Esophagus squamous epithelium (tissue), 5 donors: ENCODE measurements at places on chromosomes 1 and 21.
A peak's percentile ranks its signal among the peaks of the same experiment; 100 is the strongest.

GRCh38 chr1:248688527-248689298, 13.9 kb downstream of the OR14I1 start:
- H3K4me1 ChIP-seq: no peaks in the 10 kb centered on the region
- no peak for DNase-seq
- no peaks in the 10 kb centered on the region for H3K36me3 ChIP-seq

GRCh38 chr1:39452081-39452480, 39.4 kb upstream of the BMP8A start:
- no peaks in the 10 kb centered on the region for H3K27me3 ChIP-seq
- no peak overlapping the region for H3K27ac ChIP-seq
- H3K4me3 ChIP-seq: no peak overlapping the region
- H3K4me1 ChIP-seq: no peaks in the 10 kb centered on the region
- DNase-seq: no peak
- peaks cover 61% of the 10 kb centered on the region for H3K36me3 ChIP-seq

DNA sequence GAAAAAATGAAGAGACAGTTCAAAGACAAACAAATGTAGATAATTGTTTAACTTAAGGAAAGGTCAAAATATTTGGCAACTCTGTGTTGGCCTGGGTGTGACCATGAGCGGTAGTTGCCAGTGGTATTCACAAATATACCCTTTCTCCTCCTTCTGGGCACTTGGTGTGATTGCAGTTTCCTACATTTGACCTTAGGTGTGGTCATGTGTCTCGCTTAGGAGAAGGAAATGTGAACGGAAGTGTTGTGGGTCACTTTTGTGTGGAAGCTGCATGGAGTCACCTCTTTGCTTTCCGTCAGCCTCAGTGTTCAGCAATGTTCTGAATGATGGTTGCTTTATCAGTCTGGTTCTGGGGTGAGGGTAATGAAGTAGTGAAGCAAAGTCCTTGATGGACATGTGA, 3.4 kb upstream of the PCSK9 start:
- DNase-seq: no peak
- H3K36me3 ChIP-seq: no peaks in the 10 kb centered on the region
- no peaks in the 10 kb centered on the region for H3K27me3 ChIP-seq
- no peak overlapping the region for H3K27ac ChIP-seq
- H3K4me1 ChIP-seq: peaks cover 22% of the 10 kb centered on the region
- H3K4me3 ChIP-seq: no peak overlapping the region

- H3K27me3 ChIP-seq: no peaks in the 10 kb centered on the region
- no peak for DNase-seq
- no peak overlapping the region for H3K4me3 ChIP-seq
- H3K4me1 ChIP-seq: no peaks in the 10 kb centered on the region
Measured at GRCh38 chr1:194862129-194862528, 1675.7 kb upstream of the B3GALT2 start.

GRCh38 chr1:228309326-228310067, 97.1 kb downstream of the TRIM11 start:
- no peak overlapping the region for H3K4me3 ChIP-seq
- no peak overlapping the region for H3K27ac ChIP-seq
- H3K36me3 ChIP-seq: no peaks in the 10 kb centered on the region

DNA sequence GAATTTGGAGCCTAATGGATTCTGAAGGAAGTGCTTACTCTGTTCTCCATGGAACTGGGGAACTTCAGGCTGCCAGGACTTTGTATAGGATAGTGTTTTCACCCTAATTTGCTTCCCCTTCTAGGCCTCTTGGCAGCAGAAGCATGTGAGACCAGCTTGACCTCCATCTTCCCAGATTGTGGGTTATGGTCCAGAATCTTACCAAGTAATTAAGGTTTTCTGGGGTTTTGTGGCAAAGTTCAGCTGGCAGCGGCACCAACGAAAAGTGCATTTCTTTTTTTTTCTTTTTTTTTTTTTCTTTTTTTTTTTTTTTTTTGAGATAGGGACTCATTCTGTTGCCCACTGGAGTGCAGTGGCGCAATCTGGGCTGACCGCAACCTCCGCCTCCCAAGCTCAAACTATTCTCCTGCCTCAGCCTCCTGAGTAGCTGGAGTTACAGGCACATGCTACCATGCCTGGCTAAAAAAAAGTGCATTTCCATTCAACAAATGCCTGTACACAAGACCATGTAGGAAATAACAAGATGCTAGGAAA, 3.4 kb upstream of the BMP8A start:
- H3K4me1 ChIP-seq: peaks cover 4% of the 10 kb centered on the region
- H3K27me3 ChIP-seq: no peaks in the 10 kb centered on the region
- H3K27ac ChIP-seq: no peak overlapping the region
- H3K4me3 ChIP-seq: no peak overlapping the region
- H3K36me3 ChIP-seq: peaks cover 12% of the 10 kb centered on the region

GRCh38 chr1:170068923-170069322, 5.6 kb downstream of the KIFAP3 start:
- H3K4me3 ChIP-seq: no peak overlapping the region
- no peaks in the 10 kb centered on the region for H3K27me3 ChIP-seq
- H3K4me1 ChIP-seq: no peaks in the 10 kb centered on the region
- DNase-seq: no peak
- no peaks in the 10 kb centered on the region for H3K36me3 ChIP-seq

GRCh38 chr21:34100790-34101189, 27.4 kb downstream of the MRPS6 start:
- no peak overlapping the region for H3K27ac ChIP-seq
- no peak for DNase-seq
- H3K36me3 ChIP-seq: peaks cover 12% of the 10 kb centered on the region

DNA sequence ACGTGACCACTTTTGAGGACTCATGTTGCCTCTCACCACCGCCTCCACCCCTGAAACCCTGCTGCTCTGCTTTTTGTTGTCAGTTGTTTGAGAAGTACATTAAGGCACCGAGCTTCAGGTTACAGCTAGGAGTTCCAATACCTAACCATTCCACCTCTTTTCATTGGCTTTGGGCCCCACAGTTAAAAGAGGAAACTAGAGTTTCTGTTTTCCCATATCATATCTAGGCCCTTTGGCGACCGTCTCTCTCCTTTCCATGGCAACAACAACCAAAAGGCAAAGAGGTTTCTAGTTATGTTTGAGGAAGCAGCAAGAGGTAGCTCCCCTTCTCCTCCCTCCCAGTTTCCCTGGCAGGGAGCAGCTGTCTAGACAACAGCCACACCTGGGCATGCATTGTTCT, 5.9 kb downstream of the ANKRD35 start:
- no peaks in the 10 kb centered on the region for H3K36me3 ChIP-seq
- H3K27me3 ChIP-seq: no peaks in the 10 kb centered on the region
- H3K4me1 ChIP-seq: peaks cover 6% of the 10 kb centered on the region
- no peak for DNase-seq
- H3K27ac ChIP-seq: peak overlapping the region; percentile 90
- H3K4me3 ChIP-seq: no peak overlapping the region

DNA sequence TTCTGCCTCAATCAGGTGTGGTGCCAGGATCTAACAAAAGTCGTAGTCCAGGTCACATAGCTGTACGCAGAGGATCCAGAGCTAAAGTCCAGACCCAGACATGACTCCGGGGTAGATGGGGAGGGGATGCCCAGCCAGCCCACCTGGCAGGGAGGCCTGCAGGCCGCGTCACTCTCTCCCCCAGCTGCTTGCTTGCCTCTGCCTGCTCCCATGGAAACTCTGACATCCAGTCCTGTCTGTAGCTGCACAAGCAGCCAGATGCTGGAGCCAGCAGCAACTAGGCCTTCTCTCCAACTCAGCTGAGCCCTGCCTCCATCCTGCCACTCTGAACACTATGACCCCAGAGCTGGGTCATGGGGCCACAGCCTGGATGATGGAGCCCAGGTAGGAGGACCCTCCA, 8.1 kb downstream of the COL8A2 start:
- H3K36me3 ChIP-seq: no peaks in the 10 kb centered on the region
- no peak for DNase-seq
- H3K4me3 ChIP-seq: no peak overlapping the region
- H3K4me1 ChIP-seq: peaks cover 35% of the 10 kb centered on the region
- H3K27me3 ChIP-seq: no peaks in the 10 kb centered on the region

GRCh38 chr21:43975469-43976098, 36.5 kb upstream of the TRAPPC10 start:
- peaks cover 70% of the 10 kb centered on the region for H3K36me3 ChIP-seq
- H3K4me1 ChIP-seq: peaks cover 9% of the 10 kb centered on the region

DNA sequence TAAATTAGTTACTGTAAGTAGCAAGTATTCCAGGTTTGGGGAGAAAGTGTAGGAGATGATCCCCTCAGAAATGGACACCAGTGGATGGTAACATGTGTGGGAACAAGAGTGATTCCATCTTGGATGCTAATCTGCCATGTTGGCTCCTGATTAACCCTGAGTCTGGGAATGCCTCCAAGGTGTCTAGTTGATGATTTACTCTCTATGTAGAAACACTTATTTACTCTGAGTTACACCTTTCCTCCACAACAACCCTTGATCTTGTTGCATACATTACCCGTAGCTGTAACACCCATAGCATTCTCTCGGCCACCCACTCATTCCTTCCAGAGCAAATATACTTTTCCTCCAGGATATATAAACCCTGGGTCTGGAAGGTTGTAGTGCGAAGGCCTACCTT, 315.9 kb upstream of the GREM2 start:
- no peaks in the 10 kb centered on the region for H3K4me1 ChIP-seq
- no peak overlapping the region for H3K27ac ChIP-seq
- H3K4me3 ChIP-seq: no peak overlapping the region
- no peaks in the 10 kb centered on the region for H3K27me3 ChIP-seq
- no peaks in the 10 kb centered on the region for H3K36me3 ChIP-seq

DNA sequence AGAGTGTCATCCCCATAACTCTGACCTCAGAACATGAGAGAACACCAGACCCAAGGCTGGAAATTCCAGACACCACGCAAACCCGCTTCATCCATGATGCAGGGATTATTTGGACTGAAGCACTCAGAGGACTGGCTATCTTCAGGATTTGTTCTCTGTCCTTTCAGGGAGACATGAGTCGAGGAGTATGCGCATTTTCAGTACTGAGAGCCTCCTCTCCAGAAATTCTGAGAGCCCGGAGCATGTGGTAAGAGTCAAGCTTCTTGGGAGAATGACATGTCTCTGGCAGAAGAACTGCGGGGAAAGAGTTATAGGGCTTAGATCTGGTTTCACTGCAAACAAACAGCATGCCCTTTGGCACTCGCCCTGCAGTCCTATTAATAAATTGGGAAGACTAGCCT, 6.9 kb downstream of the LAX1 start:
- no peak overlapping the region for H3K4me3 ChIP-seq
- peak overlapping the region; percentile 32 for H3K27ac ChIP-seq
- H3K36me3 ChIP-seq: no peaks in the 10 kb centered on the region
- no peak for DNase-seq

GRCh38 chr1:178818416-178818815, 52.5 kb downstream of the ANGPTL1 start:
- H3K27me3 ChIP-seq: no peaks in the 10 kb centered on the region
- DNase-seq: no peak
- no peak overlapping the region for H3K4me3 ChIP-seq

DNA sequence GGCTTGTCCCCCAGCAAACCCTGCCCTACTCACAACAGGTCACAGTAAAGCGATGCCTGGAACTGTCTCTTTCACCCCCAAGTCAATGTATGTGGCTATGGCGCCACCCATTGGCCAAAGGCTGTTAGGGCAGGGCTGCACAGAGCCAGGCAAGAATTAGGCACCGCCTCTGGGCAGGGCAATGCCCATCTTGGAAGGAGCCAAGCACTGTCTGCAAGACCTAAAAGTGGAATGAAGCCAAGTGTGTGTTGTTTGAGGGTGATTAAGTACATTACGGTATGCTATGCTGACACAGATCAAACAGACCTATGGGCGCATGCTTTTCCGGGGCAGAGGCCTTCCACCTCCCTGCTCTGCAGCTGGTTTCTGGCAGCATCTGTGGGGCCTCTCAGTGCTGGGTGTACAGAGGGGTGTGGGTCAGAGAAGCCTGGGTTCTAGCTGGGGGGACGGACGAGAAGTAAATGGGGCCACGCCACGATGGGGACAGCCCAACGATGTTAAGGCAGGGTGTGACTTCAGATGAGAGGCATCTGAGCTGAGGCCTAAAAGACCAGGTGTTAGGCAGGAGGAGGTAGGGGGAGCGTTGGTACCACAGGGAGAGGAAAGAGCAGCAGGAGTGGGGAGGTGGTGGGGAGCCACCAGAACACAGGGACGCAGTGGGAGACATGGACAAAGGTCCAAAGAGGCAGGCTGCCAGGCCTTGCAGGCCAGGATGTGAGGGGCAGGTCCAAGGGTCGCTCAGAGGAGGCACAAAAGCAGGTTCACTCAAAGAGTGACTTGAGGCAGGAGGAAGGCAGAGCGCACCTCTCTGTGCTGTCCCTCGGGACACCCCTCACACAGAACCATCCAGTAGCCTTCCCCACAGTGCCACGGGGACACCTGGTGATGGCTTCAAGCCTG, 49.8 kb downstream of the ACOT7 start:
- H3K4me3 ChIP-seq: no peak overlapping the region
- DNase-seq: no peak
- H3K4me1 ChIP-seq: peaks cover 28% of the 10 kb centered on the region
- H3K36me3 ChIP-seq: no peaks in the 10 kb centered on the region
- no peaks in the 10 kb centered on the region for H3K27me3 ChIP-seq

DNA sequence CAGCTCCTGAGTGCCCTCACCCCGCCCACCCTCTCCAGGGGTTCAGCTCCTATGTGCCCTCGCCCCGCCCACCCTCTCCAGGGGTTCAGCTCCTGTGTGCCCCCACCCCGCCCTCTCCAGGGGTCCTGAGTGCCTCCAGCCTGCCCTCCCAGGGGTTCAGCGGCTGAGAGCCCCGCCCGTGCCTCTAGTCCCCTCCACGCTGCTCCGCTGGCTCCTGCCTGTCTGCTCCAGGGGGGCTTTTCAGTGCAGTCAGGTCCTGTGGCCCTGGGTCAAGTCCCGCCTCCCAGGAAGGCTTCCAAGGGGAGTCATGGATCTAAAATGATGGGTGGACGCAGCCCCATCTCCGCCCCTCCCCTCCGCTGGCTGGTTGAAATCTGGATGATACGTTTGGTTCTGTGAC, 33.8 kb downstream of the SLX9 start:
- H3K36me3 ChIP-seq: no peaks in the 10 kb centered on the region
- H3K27me3 ChIP-seq: no peaks in the 10 kb centered on the region
- H3K27ac ChIP-seq: no peak overlapping the region
- peaks cover 6% of the 10 kb centered on the region for H3K4me1 ChIP-seq

- no peaks in the 10 kb centered on the region for H3K4me1 ChIP-seq
- H3K27ac ChIP-seq: no peak overlapping the region
- H3K36me3 ChIP-seq: no peaks in the 10 kb centered on the region
- H3K27me3 ChIP-seq: no peaks in the 10 kb centered on the region
- no peak overlapping the region for H3K4me3 ChIP-seq
- no peak for DNase-seq
Measured at GRCh38 chr21:42669041-42669440, 15.6 kb downstream of the PDE9A start.

- peak overlapping the region; percentile 86 for H3K27ac ChIP-seq
- H3K4me3 ChIP-seq: peak overlapping the region; percentile 77
Measured at GRCh38 chr1:150516050-150516591, 569 bp downstream of the FALEC start.

GRCh38 chr1:231757101-231757404, 130.5 kb downstream of the DISC1 start:
- peaks cover 18% of the 10 kb centered on the region for H3K4me1 ChIP-seq
- peak overlapping the region; percentile 39 for H3K27ac ChIP-seq
- H3K27me3 ChIP-seq: no peaks in the 10 kb centered on the region
- no peak for DNase-seq

- no peaks in the 10 kb centered on the region for H3K27me3 ChIP-seq
- H3K36me3 ChIP-seq: no peaks in the 10 kb centered on the region
- H3K4me3 ChIP-seq: no peak overlapping the region
- DNase-seq: no peak
Measured at GRCh38 chr1:232186931-232187330, 443.0 kb downstream of the SIPA1L2 start.

GRCh38 chr1:146012703-146013558, 8.6 kb downstream of the HJV start:
- H3K4me1 ChIP-seq: no peaks in the 10 kb centered on the region
- H3K4me3 ChIP-seq: no peak overlapping the region
- no peaks in the 10 kb centered on the region for H3K36me3 ChIP-seq
